NCI-H748 treated with DMSO at 0.1 percent for 48 hours (cell line): ENCODE measurements at places on chromosomes 5 and 9.

DNA sequence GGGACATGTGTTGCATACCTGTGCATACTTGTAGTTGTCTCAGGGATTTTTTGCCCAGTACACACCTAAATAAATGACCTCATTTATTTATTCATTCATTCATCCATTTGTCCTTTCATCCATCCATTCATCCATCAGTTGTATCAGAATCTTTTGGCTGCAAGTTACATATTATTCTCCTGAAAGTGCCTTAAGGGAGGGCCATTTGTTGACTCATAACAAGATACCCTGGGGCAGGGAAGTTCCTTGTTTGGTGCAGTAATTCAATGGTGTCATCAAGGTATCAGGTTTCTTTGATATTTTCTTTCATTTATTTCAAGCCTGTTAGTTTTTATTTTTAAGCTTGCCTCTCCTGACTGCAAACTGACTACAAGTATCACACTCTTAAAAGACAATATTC, 597.9 kb upstream of the TLE4 start:
- peak; percentile 63 for DNase-seq

- no peak for DNase-seq
Observed at GRCh38 chr5:71829206-71829605, 110.1 kb downstream of the CARTPT start.

DNA sequence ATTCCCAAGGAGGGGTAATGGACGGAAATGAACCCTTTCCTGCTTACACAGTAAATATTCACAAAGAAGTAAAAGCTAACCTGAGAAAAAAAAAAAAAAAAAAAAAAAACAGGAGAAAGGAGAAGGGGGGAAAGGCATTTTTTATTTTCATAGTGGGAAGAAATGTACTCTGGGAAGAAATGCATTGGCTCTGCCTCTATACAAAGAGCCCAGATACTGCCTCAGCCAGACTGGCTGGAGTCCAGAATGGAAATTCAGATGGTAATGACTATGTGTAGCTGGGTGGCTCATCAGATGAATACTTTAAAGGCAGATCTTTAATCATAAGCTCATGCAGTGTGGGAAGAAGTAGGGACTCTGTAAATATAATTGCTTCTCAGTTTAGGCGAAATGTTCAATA, 124.9 kb upstream of the ZNF608 start:
- no peak for DNase-seq

DNA sequence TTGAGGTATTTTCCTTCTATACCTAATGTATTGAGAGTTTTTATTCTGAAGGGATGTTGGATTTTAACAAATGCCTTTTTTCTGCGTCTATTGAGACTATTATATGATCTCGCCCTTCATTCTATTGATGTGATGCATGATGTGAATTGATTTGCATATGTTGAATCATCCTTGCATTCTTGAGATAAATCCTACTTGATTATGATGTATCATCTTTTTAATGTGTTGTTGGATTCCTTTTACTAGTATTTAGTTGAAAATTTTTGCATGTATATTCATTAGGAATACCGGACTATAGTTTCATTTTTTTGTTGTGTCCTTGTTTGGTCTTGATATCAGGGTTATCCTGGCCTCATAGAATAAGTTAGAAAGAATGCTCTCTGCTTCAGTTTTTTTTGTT, 169.7 kb downstream of the NPR3 start:
- no peak for DNase-seq

DNA sequence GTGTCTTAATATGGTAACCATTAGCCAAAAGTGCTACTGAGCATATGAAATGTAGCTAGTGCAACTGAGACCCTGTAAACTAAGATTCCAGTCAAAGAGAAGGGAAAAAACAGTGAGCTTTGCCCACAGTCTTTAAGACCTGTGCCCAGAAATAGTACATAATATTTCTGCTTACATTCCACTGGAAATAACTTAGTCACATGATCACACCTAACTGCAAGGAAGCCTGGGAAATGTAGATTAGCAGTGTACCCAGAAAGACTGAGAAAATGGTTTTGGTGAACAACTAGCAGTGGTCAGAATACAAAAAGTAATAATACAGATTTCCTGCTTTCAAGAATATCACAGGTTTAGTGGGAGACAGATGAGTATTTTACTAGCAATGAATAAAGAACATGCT, 2.5 kb upstream of the CPLANE1 start:
- no peak for DNase-seq

GRCh38 chr5:152400846-152401245, 4.2 kb downstream of the NMUR2 start:
- DNase-seq = no peak

DNA sequence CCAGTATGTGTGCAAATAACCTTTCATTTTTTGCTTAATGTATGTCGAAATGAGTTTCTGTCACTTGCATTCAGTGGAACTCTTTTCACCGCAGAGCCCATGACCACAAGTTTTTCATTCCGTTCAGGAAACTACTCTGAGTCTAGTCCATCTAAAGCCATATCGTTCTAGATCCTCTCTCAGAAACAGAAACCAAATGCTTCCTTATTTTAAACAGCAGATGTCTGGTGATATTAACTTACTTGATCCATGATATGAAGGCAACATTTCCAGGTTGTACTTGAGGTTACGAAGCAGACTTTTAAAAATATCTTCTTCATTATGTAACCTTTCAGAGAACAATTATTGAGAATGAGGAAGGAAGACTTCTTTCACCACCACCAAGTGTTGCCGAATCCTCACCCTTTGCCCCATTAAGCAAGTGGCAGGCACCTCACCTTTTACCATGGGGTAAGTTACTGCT, 72.4 kb upstream of the GNAQ start:
- no peak for DNase-seq

GRCh38 chr5:156920861-156921431, 42.1 kb downstream of the TIMD4 start:
- DNase-seq = no peak

DNA sequence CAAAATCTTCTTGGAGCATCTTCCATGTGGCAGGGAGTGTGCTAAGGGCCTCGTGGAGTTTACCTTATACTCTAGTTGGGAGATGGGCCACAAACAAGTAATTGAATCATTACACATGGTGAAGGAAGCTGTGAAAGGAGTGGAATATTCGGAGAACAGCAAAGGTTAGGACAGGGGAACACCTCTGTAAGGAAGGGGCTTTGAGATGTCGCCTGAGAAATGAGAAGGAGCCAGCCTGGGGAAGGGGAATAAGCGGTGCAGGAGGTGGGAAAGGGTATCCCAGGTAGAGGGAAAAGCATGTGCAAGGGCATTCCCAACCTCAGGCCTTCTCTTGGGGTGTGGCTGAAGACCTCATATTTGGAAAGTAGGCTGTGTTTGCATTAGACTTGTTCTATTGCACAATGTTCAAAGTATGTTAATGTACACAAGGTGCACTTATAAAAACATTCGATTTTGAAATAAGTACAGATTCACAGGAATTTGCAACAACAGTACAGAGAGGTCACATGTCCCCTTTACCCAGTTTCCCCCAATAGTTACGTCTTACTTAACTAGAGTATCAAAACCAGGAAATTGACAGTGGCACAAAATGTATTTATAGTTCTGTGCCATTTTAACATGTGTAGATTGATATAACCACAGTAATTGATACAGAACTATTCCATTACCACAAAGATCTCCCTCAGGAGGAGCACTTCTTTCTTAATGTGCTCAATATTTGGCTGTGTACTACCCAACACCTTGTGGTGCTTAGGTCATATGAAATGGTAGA, 2.4 kb upstream of the STOM start:
- no peak for DNase-seq

DNA sequence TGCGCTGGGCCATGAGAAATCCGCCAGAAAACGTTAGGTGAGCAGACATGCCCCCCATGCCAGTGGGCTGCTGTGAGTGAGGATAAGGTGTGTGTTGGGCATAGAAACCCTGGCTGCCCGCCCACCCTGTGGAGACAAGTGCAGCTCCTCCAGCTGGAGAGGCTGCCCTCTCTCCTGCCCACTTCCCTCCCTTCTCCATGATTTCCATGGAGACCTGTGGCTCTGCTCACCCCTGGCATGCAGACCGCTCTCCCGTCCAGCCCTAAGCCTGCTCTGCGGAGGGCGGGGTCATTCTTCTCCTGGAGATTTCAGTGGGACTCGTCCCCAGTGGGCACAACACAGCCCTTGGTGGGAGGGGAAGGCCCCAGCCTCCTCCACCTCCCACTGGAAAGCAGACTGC, 133.0 kb upstream of the FAM120A start:
- DNase-seq = no peak

- no peak for DNase-seq
Observed at GRCh38 chr5:6715758-6716628, 2.8 kb downstream of the TENT4A start.

GRCh38 chr5:140358738-140359310, 1.2 kb upstream of the SLC4A9 start:
- no peak for DNase-seq

GRCh38 chr9:38018958-38019602, 49.9 kb downstream of the SHB start:
- DNase-seq = no peak
